ENCODE measurements at places on chromosomes 6 and 20.

DNA sequence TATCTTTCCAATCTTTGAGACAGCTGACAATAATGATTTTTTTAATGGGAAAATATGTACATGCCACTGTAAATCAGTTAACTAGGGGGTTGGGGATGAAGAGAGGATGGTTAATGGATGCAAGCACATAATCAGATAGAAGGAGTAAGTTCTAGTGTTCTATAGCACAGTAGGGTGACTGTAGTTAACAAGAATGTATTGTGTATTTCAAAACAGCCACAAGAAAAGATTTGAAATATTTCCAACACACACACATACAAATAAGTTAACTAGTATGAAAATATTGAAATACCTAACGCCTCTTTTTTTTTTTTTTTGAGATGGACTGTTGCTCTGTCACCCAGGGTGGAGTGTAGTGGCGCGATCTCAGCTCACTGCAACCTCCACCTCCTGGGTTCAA, 153.4 kb upstream of the SALL4 start:
- no peak for DNase-seq

DNA sequence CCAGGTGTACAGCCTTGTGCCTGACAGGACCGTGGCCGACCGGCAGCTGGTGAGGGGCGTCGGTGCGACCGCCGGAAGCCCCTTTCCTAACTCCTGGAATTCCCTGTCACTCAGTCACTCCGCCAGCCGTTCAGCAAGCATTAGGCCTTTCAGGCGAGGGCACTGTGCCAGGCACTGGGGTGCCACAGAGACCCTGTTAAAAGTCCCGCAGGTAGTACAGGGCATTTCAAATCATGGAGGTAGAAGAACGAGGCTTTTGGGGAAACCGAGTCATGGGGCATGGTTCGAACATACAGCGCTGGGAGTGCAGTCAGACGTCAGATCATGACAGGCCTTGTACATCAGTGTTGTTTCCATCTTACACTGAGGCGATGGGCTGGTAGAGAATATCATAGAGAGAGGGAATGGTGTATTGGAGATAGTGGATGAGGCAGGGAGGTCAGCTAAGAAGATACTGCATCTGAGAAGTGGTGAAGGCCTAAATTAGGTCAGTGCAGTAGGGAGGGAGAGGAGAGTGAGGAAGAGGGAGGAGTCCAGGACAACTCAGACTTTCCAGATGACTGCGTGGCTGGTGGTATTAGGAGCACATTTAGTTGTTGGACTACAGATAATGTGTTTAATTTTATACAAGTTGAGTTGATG, 892 bp upstream of the DXO start:
- DNase-seq: no peak

- DNase-seq: no peak
Measured at GRCh38 chr20:45781391-45781931, 10.2 kb downstream of the WFDC3 start.

- no peak for DNase-seq
Measured at GRCh38 chr6:40584741-40585140, 2.4 kb downstream of the LRFN2 start.

DNA sequence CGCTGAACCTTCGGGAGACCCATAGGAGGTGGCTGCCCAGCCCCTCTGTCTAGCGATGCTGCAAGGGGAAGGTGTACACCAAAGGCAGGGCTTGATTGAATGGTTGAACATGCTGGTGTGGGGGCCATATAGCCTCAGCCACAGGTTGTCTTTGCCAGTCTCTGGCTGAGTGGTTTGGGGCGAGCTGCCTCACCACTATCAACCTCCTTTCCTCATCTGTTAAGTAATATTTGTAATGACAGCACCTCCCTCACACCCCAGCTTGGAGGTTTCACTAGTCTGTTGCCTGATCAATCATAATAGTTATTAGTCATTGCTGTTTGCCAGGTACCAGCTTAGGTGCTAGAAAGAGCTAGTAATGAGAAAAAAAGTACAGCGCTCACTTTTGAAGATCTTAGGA, 11.8 kb upstream of the ZNF831 start:
- peak; percentile 48 for DNase-seq

- no peak for DNase-seq
Measured at GRCh38 chr6:42293386-42293977, 75.8 kb upstream of the MRPS10 start.

DNA sequence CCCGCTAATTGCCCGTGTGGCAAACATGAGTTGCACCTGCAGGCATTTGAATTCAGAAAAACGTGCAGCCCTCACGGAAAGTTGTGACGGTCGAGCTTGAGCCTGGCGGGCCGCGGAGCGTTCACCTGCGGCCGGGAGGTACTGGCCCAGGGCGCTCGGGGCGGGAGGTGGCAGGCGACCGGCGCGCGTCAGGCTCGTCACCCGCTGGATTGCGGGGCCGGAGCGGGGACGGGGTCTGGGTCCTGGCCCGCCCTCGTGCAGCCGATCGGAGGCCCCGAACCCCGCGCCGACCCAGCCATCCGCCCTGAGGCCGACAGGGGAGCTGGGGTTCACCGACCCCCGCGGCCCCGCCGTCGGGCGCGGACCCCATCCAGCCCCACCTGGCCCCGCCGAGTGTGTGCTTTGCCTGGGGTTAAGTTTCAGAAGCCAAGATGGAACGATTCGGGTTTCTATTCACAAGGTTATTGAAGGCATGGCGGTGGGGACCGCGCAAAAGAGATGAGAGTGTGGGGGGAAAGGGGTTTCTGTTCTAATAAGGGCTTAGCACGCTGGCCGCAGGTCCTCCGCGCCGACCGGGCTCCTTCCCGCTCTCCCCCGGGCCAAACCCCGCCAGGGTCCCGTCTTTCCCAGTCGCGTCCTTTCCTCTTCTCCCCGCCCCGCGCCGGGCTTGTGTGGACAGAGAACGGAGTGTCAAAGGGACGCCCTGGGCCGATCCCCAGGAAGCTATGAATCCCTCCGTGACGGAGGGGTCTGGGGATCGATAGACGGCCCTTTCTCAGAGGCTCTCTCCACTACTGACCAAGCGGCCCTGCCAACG, 1.6 kb upstream of the HEY2 start:
- DNase-seq: peak; percentile 4

DNA sequence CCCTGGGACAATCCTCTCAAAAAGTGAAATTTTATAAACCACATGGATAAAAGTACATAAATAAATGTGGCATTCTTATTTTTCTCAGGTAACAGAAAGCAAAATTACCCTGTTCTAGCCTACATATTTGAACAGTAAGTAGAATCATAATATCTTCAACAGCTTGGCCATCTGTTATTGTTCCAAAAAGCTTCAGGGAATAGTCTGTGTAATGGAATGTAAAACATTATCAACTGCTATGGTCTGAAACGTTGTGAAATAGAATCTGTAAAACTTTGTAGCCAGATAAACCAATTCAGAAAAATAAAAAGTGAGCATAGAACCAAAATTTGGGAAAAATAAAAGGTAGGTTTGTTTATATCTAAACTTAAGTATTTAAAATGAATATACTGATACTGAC, 114.7 kb downstream of the THEMIS start:
- no peak for DNase-seq

GRCh38 chr6:30748851-30749540, 4.6 kb upstream of the IER3 start:
- DNase-seq: no peak

DNA sequence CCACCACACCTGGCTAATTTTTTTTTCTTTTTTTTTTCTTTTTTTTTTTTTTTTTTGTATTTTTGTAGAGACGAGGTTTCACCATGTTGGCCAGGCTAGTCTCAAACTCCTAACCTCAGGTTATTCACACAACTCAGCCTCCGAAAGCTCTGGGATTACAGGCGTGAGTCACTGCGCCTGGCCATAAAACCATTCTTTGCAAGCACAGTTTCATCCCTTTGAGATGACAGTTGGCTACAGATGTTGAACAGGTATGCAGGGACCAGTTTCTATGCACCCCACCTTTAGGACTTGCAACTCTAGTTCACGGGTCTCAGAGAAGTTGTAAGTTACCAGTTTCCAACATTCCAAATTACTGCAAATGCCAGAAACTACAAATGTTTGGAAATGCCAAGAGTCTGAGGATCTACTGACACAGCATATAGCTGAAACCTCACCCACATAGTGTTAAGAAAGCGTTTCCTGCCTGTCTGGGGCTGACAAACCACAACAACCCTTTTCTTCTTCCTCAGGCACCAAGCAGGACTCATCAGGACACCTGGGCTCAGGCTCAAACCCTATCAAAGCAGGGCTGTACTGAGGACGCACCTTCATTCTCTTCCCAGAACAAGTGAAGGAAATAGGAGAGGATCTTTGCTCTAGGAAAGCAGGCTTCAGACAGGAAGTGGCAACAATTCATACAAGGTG, 22.9 kb downstream of the ARHGAP18 start:
- peak; percentile 43 for DNase-seq

DNA sequence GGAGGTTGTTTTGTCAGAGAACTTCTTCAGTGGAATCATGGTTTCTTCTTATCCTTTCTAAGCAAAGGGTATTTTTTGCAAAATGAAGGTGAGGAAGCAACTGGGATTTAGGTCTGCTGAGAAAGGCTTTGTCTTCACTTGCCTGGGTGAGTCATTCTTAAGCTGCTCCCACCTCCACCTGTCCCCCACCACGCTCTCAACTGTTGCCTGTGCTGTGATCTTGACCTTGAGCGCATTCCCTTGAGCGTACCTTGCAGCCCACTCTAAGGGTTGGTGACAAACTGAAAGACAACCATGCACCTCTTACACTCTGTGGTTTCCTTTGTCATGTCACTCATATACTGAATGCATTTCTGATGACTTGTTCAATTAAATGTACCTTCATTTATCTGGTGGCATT, 641.1 kb downstream of the RNF144B start:
- DNase-seq: no peak

DNA sequence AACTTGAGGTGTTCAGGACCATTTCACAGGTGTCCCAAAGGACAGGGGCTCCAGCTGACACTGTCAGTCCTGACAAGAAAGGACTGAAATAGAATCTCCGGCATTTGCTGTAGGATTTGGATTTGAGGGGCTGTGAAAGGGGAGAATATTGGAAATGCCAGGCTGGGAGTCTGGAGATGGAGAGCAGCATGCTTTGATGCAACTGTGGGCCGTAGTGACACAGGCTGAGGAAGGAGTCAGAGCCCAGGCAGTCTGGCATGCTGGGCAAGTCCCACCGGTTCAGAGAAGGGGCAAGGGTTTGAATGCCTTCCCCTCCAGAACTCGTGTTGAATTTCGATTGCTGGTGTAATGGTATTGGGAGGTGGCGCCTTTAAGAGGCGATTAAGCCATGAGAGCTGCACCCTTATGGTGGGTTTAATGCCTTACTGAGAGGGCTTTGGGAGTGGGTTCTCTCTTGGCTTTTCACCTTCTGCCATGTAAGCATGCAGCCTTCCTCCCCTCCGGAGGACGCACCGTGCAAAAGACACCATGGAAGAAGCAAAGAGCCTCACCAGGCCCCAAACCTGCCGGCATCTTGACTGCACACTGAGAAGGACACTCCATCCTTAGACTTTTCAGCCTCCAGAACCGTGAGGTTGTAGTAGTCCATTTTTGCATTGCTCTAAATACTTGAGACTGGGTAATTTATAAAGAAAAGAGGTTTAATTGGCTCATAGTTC, 9.4 kb upstream of the PYGB start:
- no peak for DNase-seq

DNA sequence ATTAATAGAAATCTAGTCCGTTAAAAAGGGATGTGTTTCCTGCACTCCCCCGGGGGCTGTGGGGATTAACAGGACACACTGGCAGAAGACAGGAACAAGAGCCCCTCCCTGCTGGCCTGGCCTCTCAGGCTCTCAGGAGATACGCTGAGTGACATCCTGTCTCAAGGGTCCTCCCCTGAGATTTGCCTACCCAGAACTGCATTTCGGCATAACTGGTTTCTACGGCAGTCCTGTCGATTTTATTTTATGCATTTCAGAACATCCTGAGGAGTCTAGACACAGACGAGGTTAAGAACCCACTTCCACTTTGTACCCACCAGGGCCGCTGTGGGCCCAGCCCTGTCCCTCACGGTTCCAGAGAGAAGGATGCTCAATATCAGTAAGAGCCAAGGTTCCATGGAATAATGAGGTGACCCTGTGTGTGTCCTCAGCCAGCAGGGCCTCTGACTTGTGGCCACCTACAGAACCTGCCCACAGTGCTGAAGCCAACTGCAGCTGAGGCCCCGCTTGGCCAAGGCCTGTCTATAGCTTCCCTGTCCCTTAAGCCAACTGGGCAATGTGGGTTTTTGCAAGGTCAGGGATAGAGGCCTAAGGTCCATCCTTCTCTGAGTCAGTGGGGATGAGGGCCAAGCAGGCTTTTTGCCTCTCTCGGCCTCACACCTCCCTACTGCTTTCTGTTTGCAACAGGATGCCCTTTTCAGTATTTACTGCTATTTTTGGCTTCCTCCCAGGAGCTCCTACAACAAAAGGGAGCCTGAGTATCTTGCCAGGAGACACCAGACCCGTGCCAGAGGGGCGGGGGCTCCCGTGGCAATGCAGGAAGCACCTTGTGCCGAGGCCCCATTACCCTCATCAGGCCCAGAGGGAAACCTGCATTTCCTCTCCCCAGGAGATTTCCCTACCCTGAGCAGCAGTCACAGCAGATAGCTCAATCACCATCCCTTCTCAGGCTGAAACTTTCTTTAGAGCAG, 14.7 kb downstream of the UQCC2 start:
- peak; percentile 57 for DNase-seq

GRCh38 chr6:94636780-94637385, 940.5 kb upstream of the MANEA start:
- DNase-seq: no peak

DNA sequence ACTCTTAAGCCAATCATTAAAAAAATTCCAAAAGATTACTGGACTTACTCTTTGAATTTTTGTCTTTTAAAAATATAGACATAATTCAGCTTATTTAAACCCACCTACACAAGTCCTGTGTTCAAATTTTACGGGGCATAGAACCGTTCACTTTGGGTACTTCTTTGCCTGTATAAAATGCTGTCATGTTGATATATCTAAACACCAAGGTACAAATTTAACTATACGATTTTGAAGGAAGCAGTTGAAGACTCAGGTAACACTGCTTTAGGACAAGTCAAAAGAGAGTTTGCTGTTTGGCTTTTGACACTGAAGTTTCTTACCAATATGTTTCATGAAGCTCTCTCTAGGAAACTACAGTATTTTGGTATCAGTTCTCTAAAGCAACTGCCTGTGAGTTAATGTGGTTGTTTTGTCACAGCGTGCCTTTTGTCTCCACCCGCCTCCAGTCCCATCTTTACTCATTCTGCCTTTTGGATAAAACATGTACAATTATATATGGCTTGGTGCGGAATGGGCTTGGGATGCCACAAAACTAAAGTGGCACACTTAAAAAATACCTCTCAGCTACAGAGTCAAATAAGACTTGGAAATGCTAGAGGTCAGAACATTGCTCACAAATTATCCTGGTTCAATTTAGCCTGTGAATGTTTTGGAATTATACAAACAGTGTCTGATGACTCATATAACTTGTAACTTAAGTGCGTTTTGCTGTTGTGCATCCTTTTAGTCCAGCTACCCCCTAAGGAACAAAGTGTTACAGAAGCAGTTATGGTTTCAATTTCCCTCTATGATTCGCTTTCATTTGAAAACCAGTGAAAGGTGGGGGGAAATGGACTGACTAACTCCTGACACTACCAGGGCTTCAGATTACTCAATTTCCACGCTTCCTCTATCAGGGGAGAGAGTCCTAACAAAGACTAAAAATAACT, 38.7 kb downstream of the RGS17 start:
- DNase-seq: peak; percentile 1

Measured in CD4-positive, alpha-beta T cell treated with Interferon alpha-2 for 1 hour (primary cell).